Activated T-helper 1 cell treated with anti-CD3 and anti-CD28 coated beads, Interleukin-2, amount 50 U/mL, for 16 hours (primary cell): ENCODE measurements at places on chromosomes 4 and X.

DNA sequence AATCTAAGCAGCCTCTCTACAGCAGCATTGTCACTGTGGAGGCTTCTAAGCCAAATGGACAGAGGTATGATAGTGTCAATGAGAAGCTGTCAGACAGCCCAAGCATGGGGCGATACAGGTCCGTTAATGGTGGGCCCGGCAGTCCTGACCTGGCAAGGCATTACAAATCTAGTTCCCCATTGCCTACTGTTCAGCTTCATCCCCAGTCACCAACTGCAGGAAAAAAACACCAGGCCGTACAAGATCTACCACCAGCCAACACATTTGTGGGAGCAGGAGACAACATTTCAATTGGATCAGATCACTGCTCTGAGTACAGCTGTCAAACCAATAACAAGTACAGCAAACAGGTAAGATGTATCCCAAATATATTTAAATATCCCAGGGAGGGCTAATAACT lies 4.1 kb downstream of the PCDH7 start:
- no peak for DNase-seq

GRCh38 chrX:10901290-10901633 lies 209.9 kb upstream of the HCCS start:
- DNase-seq: no peak

GRCh38 chrX:29419774-29420553 lies 795.4 kb upstream of the MAGEB2 start:
- DNase-seq: no peak

DNA sequence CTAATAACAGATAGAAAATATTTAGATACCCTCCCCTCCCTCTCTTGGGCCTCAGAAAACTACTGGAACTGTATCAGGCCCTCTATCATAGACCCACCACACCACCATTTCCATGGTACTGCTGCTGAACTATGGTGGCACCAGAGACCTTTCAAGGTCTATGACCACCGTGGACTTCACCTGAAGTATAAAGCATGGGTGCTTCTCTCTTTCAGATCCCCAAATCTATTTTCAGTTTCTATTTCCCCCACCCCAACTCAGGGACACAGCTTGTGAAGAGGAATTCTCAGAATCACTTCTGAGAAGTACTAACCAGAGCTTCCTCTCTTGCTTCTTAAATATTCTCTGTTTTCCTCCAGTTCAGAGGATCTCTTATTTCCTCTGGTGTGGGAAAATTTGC lies 840.8 kb upstream of the HTR2C start:
- DNase-seq: no peak

DNA sequence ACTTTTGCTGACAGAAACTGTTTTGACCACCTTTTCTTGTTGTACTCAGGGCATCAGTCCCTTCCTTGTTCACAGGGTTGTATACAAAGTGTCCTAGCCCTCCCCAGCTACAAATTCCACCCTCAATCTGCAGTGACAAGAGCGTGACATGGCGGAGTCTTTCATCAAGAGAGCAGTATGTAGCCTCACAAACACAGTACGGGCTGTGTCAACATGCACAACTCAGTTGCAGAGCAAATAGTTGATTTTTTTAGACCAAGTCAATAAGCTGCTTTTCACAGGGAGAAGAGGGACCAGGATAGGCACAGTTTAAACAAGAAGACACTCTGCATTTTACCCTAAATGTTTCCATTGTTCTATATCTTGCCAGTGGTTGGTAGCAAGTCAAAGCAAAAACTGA lies 8.6 kb upstream of the HS6ST2 start:
- DNase-seq: no peak

- DNase-seq: no peak
Measured at GRCh38 chr4:20281453-20281852, 29.7 kb downstream of the SLIT2 start.

DNA sequence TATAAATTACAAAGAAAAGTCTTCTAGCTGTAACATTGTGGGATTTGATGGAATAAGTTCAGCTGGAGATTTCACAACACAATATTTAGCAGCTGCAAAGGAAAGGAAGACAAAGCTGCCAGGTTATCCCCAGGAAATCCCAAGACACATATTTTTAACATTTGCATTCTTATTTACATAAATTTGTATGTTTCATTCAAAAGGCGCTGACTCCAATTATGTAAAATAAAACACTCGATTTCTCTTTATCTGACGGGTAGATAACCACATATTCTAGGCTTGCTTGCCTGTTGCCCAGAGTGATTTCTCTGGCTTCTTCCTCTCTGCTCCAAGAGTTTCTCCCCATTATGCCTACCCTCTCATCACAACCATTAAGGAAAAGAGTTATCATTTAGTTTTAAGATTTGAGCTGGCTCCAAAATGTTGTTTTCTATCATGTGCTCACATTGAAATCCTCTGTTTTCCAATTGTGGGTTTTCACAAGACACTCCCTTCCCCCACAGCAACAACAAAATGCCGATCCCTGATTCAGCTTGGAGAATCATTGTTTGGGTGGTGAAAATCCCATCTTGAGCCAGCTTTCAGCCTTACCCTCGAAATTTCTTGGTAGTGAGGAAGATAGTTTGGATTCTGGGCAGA lies 128.2 kb upstream of the RASGEF1B start:
- DNase-seq: no peak

DNA sequence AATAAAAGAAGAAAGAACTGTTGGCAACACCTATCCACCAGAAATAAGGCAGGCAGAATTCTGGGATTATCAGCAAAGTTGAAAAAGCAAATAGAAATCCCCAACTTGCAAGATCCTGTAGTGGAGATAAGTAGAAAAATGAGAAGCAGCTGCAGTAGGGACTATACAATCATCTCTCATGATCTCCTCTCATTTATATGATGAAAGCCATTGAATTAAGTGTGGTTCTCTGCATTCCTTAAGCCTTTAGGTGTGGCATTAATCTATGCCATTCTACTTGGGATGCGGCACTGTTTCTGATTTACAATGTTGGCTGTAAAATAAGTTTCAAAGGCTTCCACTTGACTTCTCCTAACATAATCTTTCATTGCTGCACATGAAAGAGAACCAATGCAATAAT lies 869.8 kb downstream of the TRAM1L1 start:
- DNase-seq: no peak

DNA sequence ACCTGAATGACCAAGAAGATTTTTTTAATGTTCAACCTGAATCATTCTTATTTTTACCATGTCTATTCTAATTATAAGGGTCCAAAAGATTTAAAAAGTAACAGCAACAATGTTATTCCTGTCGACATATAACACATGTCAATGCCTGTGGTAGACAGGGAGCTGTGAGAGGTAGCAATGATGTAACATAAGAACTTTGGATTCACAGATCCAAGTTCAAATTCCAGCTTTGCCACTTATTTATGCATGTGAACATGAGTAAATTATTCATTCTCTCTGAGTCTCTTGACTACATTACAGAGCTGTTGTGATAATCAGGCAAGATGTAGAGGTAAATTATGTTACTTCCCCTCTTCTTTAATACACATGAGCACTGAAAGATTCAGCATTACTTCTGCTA lies 54.5 kb downstream of the KLHL8 start:
- no peak for DNase-seq

GRCh38 chrX:3161681-3162080 lies 120.4 kb downstream of the ARSF start:
- DNase-seq: no peak

DNA sequence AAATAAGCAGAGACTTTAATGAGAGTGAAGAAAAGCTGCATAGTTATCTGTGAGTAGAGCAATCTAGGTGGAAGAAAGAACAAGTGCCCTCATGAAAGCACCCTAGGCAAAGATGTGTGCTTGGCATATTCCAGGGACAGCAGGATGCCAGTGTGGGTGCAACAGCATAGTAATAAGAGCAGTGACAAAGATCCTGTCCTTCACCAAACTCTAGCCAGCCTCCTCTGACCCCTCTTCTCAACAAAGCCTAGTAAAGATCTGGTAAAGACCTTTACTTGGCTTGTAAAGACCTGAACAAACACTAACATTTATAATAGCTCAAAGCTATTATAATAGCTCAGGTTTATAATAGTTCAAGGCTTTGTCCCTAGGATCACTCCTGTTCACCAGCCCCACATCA lies 735.4 kb downstream of the PCDH7 start:
- DNase-seq: no peak

DNA sequence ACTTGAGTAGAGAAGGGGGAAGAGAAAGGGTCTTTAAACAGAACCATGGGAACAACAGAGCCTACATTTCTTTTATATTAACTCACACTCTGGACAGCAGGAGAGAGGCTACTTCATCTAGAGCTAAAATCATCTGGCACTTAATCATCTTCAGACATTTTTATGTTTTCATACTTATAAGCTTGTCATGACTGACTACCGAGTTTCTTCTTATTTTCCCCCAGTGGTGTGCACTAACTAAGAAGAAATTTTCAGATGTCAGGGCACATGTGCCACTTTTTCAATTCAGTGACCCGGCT lies 11.8 kb upstream of the RTL5 start:
- no peak for DNase-seq

- no peak for DNase-seq
Measured at GRCh38 chr4:110128472-110128919, 69.9 kb downstream of the ELOVL6 start.

DNA sequence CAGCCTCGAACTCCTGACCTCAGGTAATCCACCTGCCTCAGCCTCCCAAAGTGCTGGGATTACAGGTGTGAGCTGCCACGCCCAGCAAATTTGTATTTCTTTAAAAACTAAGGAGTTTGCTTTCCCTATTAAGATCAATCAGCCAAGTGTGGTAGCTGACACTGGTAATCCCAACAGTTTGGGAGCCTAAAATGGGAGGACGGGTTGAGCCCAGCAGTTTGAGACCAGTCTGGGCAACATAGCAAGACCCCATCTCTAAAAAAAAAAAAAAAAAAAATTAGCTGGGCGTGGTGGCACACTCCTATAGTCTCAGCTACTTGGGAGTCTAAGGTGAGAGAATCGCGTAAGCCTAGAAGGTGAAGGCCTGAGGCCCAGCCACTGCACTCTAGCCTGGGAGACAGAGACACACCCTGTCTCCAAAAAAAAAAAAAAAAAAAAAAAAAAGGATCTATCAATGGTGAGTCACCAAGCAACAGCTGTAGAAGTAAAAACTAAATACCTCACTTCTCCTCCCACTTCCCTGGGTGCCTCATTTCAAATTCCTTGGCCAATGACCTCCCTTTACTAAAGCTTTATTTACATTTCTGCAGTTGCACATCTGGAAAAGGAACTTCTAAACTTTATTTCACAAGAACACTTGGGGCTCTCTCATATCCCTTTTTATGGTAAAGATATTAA lies 54.5 kb downstream of the LDB2 start:
- DNase-seq: no peak

DNA sequence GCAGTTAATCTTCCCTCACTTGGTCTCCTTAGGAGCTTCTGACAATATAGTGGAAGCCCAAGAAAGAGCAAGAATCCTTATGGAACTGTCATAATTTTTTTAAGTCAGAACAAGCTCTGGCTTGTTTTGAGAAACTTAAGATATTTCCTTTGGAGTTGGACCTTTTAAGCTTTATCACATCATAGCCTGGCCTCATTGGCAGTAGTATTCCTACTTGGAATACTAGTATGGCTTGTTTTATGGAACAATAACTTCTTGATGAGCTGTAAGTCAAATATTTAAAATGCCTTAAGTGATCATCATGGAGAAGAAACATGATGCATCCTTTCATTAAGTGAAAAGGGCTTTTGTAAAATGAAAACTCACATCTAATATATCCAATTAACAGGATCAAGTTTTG lies 78.0 kb upstream of the NRK start:
- DNase-seq: no peak

- DNase-seq: no peak
Measured at GRCh38 chr4:84753321-84753972, 170.5 kb downstream of the CDS1 start.

- no peak for DNase-seq
Measured at GRCh38 chr4:47839259-47839658, 1.4 kb upstream of the CORIN start.

GRCh38 chr4:13546142-13546940 lies 2.0 kb upstream of the NKX3-2 start:
- DNase-seq: no peak

GRCh38 chr4:182918044-182918607 lies 940 bp upstream of the DCTD start:
- no peak for DNase-seq

DNA sequence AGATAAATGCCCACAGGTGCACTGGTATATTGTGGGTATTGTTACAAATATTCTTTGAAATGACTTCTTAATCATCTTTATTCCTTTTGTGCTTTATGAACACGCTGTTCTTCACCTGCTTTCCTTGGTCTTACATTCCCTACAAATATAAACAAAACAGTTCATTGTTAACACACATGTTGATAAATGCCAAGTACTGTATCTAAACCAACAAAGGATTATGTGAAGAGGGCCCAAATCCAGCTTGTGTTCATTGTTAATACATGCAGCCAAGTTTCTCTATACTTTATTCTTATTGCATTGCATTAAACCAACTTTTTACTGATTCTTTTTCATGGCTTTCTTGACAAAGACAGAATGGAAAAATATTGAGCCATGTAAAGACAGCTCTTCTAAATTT lies 42.8 kb downstream of the AREG start:
- DNase-seq: no peak

DNA sequence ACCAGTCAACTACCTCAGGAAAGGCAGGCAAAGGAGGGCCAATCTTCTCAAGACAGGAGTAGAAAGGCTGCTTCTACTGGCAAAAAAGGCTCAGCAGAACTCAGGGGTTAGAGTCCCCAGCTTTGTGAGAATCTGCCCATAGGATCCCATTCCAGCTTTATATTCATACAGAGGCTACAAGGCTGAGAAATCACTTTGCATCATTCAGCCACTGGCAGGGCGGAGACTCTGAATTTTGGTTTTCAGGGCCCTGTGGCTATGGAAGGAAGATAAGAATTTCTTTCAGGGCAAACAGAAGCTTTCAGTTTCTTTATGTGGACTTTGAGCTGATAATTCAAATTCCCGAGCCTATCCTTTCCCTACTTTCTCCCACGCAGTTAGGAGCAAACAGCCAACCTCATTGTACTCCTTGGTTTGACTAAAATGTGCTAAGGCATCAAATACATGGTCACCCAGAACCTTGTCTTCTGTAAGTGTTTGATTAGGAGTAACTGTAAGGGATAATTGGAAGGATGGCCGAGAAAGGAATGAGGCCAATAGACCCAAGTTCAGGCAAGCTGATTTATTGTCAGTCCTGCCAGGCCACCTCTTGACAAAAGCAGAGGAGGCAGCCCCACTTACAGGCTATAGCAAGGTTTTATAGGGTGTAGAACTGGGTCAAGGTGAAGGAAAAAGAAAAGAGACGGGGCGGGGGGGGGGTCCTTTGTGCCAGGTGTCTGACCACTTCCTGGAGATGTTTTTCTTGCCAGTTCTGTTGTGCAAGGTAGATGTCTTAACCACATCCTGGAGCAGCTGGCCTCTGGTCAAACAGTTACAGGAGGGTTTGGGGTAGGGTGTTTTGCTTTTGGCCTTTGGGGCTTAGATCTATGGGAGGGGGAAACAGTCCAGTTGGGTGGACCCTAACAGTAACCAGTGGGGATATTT lies 165.3 kb upstream of the PPP1R2C start:
- DNase-seq: no peak
